ENCODE measurements at places on chromosomes 1 and 21.

DNA sequence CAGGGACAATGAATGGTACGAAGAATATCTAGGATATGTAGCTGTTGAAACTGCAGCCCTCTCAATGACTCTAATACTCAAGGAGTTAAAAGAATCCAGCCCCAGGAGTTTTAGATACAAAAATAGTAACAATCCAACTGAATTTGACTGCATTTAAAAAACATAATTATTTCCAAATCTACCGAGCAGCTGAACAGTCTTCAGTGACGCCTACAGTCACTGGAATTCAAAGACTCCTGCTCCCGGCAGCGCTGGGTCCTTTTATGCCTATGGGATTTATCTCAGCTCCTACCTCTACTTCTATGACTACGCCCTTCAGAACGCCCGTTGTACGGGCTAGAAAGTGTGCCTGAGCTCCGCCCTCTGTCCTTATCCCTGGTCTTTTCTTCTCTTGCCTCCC lies 55.7 kb downstream of the WARS2 start:
- no peak for DNase-seq

GRCh38 chr1:119372503-119373086 lies 4.0 kb downstream of the HAO2 start:
- no peak for DNase-seq

DNA sequence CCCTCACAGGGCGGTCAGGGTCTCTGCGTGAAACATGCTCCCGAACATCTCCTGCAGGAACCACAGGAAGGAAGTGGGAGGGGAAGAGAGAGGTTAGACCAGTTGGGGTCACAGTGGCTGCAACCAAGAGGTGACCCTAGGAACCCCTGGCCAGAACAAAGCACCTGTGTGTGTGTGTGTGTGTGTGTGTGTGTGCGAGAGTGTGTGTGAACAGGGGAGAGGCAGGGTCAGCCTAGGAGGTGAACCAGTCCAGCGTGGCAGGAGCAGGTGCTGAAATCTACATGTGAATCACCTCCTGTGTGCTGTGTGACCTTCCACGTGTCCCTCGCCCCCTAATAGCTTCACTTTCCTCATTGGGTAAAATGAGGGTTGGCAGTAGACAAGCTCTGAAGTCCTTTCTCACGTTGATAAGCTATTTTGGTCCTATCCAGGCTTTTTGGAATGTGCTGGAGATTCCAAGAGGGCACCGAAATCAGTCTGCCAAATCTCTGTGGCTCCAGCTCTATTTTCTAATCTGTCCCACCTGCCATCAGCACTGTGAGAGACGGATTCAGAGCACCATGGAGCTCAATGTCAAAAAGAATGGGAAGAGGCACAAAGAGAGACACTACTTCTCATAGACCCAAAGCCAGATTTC lies 27.8 kb downstream of the SLC26A9 start:
- no peak for DNase-seq

DNA sequence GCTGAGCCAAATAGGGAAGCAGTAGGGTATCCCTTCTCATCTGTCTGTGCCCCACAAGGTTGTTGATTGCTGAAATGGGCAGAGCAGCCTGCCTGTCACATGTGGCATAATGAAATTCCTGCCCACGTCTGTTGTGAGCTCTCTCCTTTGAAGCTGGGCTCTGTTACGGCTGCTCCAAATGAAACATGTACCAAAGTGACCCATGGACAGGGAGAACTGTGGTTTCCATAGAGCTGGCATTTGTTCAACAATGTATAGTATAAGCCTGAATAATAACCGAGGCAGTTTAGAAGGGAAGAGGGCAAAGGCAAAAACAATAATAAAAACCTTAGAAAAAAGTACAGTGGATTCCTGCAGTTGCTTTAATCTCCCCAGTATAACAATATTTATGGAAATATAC lies 149.7 kb downstream of the LYPLAL1 start:
- no peak for DNase-seq

- no peak for DNase-seq
Measured at GRCh38 chr1:48196237-48196636, 26.3 kb upstream of the SLC5A9 start.

- DNase-seq, result no peak
Measured at GRCh38 chr1:29256394-29256793, 20.1 kb downstream of the PTPRU start.

- no peak for DNase-seq
Measured at GRCh38 chr1:21568006-21568746, 59.0 kb downstream of the ALPL start.

GRCh38 chr1:183414365-183414764 lies 3.8 kb downstream of the NMNAT2 start:
- DNase-seq, result no peak

GRCh38 chr1:54122135-54122751 lies 30.6 kb downstream of the CDCP2 start:
- no peak for DNase-seq

- DNase-seq, result no peak
Measured at GRCh38 chr1:214447557-214447871, 103.9 kb downstream of the PTPN14 start.

DNA sequence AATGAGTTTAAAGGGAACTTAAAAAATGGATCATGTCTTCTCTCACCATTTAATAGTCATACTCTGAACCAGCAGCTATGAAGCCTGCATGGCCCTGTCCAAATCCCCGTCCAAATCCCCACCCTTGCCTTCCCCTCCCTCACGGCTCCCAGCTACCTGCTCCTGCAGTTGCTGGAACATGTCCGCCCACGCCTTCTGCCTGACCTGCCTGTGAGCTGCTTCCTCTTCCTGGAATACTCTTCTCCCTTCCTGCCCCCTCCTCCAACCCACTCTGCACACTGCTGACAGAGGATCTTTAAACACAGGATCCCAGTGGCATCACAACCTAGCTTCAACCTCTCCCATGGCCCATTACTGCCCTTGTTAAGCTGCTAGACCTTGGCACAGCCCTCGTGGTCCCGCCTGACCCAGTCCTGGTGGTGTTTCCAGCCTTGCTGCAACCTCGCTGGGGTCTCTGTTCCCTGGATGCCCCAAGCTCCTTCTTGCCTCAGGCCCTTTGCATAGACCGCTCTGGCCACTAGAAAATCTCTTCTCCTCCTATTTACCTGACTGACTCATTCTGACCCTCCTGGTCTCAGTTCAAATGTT lies 118.3 kb downstream of the PTPRU start:
- DNase-seq, result no peak

- DNase-seq, result no peak
Measured at GRCh38 chr1:238649200-238649599, 737.2 kb upstream of the CHRM3 start.

DNA sequence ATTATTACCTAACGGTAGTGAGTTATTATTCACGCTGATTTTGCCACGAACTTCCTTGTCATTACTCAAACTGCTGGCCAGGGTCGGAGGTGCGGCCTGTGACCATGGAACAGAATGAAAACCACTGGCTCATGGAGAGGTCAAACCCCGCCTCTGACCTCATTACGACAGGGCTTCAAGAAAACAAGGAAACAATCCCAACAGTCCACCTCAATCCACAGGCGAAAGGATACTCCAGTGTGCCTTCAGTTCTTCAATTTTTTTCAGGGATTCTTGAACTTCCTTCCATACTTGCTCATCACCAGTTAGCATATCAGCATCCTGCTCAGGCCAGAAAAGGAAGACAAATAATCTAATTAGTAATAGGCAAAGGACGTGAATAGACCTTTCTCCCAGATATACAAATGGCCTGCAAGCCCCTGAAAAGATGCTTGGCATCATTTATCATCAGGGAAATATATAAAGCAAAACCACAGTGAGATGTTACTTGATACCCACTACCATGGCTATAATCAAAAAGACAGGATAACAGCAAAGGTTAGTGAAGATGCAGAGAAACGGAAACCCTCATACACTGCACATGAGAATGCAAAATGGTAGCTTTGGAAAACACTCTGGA lies 643.4 kb downstream of the SMYD3 start:
- DNase-seq, result no peak

- DNase-seq, result no peak
Measured at GRCh38 chr1:95193591-95193990, 40.4 kb upstream of the RWDD3 start.

DNA sequence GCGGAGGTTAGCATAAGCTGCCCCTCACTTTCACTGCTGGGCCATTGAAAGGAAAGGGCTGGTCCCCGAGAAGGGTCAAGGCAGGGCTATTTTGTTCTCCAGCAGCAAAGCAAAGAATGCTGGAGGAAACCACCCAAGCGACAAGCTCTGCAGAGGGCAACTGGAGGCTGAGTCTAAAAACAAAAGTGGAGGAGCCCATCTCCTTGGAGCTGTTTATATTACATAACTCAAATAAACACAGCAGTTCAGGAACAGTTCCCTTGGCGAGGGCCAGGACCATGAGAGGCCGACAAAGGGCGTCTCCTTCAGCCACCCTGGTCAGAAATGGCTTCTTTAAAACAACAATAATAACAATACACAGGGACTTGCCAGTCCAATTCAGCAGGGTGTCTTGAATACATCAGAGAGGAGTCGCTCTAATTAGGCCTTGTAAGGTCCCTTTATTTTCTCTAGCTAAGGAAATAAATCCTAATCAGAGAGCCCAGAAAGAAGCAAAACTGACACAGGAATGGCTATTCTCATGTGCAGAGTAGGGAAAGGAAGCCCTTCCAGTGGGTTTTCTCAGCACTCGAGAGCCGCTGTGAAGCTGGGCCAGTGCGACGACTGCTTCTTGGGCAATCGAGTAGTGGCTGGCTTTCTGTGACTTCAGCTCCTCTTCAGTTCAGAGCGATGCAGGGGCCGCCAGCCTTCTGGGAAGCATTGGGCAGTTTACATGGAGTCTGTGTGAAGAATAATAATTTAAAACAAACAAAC lies 57.0 kb upstream of the TARBP1 start:
- no peak for DNase-seq

DNA sequence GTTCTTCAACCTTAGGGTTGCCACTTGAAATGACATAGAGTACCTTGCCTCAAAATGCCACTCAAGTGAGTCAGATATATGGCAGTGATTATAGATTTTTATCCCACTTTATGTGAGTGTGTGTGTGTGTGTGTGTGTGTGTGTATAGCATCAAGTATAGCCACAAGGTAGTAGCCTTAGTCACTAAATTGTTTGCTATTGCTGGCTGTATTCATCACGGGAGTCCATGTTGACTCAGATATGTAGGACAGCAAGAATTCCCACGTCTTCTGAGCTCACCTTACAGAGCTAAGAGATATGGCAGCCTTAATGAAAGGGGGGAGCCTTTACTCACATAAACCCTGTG lies 9.3 kb downstream of the ETS2 start:
- no peak for DNase-seq

DNA sequence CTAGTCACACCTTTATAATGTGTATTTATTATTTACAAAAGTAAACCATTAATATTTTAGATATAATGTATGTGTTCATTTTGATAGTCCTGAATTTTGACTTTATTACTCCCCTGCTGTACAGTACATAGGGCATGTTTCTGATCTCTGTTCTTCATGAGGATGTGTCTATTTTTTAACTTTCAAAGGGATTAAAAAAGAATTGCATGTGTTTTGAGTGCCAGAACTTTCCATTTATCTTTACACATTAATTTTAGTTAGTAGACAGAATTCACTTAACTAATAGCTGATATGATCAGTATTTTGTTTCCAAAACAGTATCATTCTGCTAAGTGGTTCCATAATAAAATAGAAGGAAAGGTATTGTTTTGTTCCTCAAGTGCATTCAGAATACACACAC lies 3.1 kb downstream of the PBX1 start:
- no peak for DNase-seq

GRCh38 chr1:151822404-151822803 lies 9.2 kb downstream of the RORC start:
- DNase-seq, result no peak

- DNase-seq, result no peak
Measured at GRCh38 chr1:51552929-51553807, 34.1 kb upstream of the EPS15 start.

- DNase-seq, result no peak
Measured at GRCh38 chr1:36882536-36883285, 151.6 kb downstream of the GRIK3 start.

DNA sequence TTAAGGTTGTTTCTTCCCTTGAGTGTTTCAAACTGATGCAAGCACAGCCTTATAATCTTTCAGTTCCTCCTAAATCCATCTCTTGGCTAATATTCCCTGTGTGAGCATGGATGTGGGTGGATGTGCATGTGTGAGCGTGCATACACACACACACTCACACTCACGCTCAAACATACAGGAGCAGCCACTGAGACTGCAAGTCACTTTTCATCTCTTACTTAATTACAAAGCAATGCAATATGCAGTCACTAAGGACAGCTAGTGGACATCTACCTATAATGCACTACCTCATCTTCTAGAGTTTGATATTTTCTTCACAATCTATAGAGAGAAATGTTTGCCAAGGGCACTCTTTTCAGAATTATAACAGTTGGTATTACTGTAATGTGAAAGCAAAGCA lies 1.4 kb downstream of the ESRRG start:
- no peak for DNase-seq

GRCh38 chr1:74613894-74614293 lies 59.7 kb downstream of the ERICH3 start:
- no peak for DNase-seq

DNA sequence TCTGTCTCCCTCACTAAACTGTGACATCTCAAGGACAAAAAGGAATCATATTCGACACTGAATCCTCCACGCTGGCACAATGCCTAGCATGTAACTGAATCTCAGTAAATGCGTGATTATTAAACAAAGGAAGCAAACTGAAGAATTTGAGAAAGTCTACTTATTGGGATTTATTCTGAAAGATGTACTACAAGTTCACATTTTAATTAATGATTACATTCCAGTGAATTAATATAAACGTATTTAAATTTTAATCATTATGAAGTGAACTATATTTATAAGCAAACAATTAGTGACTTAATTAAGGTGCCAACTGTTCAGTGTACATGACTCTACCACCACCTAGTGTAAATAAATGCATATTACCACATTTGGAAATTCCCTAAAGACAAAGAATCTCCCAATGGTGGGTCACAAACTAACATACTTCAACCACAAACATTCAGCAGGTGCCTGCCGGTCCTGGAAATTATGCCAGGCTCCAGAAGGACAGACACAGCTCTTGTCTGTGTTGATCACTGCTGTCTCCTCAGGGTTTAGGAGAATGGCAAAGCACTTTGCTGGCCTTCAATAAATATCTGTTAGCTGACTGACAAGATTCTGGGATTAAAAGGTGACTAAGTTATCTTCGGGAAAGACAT lies 56.3 kb downstream of the SMYD3 start:
- DNase-seq, result no peak

DNA sequence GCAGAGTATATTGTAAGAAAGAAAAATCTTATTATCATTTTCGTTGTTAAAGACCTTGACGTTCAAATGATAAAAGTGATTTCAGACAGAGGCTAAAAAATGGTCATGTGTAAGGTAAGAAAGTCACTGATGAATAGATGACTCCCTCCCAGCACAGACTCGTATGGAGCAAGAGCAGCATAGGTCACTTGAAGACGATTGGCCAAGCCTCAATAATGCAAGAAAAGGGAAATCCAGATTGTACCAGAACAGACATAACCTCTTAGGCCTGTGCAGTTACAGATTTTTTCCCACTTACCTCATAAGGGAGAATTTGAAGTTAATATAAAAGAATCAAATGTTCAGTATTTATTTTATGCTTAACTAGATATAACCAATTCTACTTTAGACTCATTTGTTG lies 16.3 kb upstream of the OLFML2B start:
- no peak for DNase-seq
